ENCODE measurements at places on chromosomes 4 and X. TPM values are rescaled to one million over a fixed set of nuclear protein-coding genes. Genes with fewer than 3 reads are reported as not detected.

IL3RA gene
- not detected for total RNA-seq

DNA sequence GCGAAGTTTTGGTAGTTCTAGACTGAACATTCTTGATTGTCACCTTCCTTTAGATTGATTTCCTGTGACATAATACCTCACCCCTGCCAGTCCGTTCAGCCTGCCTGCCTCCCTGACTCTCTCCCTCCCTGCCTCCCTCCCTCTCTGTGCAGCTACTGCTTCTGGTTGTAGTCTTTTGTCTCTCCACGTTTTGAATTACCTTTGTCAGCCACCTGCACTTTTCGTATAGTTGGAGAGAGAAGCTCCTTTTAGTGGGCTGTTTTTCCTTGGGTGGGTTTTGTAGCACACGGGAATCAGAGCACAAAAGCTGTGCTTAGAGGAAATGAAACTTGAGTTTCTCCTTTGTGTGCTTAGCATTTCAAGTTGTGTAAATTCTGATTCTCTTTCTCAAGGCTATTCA, 32.6 kb upstream of the MSMO1 start:
- DNase-seq, result peak; percentile 62

DAPP1 gene
- total RNA-seq, result 25.8 TPM

SSX5 gene
- not detected for total RNA-seq

CCSER1 gene
- not detected for total RNA-seq

ZNF330 gene
- 75.5 TPM for total RNA-seq

DNA sequence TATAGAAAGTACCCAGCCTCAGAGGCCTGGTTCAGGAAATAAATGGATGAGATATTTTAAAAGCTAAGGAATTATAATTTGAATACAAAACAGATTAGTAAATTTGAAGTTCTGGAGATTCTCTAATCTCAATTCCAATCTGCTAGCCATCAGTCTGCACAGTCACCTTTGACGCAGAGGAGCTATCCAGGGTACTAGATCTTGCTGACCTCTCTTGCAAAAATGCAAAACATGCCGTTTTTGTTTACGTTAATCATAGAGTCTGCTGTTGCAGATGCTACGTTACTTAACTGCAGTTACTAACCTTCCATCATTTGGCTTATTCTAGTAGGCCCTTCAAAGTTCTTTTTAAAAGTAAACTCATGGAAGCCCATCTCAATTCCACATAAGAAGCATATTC, 10.4 kb downstream of the CCSER1 start:
- DNase-seq, result no peak

Data from activated naive CD4-positive, alpha-beta T cell treated with anti-CD3 and anti-CD28 coated beads for 36 hours (primary cell).